ENCODE measurements at places on chromosomes 12 and 14.
A peak's percentile ranks its signal among the peaks of the same experiment; 100 is the strongest.

- DNase-seq: no peak
Measured at GRCh38 chr12:121754836-121755235, 38.7 kb downstream of the RHOF start.

- DNase-seq: no peak
Measured at GRCh38 chr14:72301352-72301751, 369.1 kb downstream of the RGS6 start.

GRCh38 chr12:6853626-6854025 is 1.7 kb downstream of the USP5 start:
- no peak for DNase-seq

- peak; percentile 45 for DNase-seq
Measured at GRCh38 chr12:116067892-116068291, 209.6 kb downstream of the MED13L start.
